ENCODE measurements at places on chromosomes 16 and 17. TPM values are rescaled to one million over a fixed set of nuclear protein-coding genes. Genes with fewer than 3 reads are reported as not detected.

The DGKE gene
- 2.8 TPM for total RNA-seq

The KRT34 gene
- 6.6 TPM for total RNA-seq

The COX6A2 gene
- not detected for total RNA-seq

The CES5A gene
- total RNA-seq: not detected

The IGSF6 gene
- total RNA-seq: 0.15 TPM

The SLC13A2 gene
- total RNA-seq: not detected

The ATP2A1 gene
- total RNA-seq: 0.39 TPM

The TEKT3 gene
- total RNA-seq: not detected

The MT4 gene
- not detected for total RNA-seq

Measured in hair follicular keratinocyte (primary cell).